ENCODE measurements at places on chromosomes 1 and 21.

DNA sequence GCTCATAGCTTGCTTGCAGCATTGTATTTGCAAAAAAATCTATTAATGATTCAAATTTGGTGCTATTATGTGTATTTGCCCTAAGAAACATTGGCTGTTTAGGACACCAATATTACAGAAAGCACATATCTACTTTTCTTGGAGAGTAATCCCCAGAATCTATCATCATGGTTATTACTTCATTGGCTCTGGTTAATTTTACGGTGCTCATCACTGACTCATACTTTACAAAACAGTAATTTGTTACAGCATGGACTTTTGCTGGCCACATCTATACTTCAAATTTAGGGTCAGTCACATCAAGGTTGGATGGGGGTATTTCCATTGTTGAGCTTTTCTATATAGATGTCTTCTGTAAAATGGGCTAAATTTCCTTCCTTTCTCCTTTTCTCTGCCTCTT is 45.7 kb downstream of the SH3GLB1 start:
- DNase-seq, result no peak

GRCh38 chr1:160836981-160837557 is 25.6 kb downstream of the CD244 start:
- no peak for DNase-seq

GRCh38 chr1:11927866-11928592 is 1.8 kb upstream of the KIAA2013 start:
- no peak for DNase-seq

- DNase-seq, result no peak
Measured at GRCh38 chr21:44064852-44065403, 42.3 kb upstream of the PWP2 start.

DNA sequence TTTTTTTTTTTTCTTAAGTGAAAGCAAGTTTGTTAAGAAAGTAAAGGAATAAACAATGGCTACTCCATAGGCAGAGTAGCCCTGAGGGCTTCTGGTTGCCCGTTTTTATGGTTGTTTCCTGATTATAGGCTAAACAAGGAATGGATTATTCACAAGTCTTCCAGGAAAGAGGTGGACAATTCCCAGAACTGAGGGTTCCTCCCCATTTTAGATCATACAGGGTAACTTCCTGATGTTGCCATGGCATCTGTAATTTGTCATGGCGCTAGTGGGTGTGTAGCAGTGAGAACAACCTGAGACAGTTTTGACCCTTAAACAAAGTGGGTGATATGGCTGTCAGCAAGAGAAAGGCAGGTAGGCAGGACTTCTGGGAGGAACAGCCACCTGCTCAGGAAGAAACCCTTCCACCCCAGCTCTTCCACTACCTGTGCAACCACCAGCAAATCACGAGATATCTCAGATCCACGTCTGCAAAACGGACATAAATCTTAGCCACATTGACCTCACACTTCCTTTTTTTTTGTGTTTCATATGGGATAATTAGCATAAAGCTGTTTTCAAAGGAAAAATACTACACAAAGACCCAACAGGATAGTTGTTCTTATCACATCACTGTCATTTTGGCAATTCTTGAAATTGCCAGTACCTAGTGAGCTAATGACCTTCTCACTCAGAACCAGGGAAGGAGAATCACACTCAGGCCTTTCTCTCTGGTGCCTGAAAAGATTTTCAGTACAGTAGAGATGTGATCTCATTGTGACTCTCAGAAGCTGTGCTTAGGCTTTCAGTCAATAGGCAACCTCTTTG is 34.8 kb upstream of the DUSP10 start:
- no peak for DNase-seq

DNA sequence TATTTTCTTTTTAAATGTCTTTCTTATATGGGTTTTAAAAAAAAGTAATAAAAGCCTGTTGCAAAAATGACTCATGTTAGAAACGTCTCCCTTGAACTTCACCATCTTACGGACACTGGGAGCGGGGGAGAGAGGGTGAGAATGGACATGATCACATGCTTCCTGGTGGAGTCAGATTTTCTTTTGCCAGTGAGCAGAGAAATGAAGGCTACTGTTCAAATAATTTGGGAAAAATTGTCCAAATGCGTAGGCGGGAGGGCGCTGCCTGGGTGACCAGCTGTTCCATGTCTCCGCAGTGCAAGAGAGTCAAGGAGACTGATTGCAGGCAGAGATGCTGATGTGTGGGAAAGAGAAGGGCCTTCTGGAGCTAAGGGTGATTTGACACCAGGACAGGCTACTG is 23.1 kb downstream of the EIF2D start:
- DNase-seq, result peak; percentile 87

- DNase-seq, result no peak
Measured at GRCh38 chr21:33835920-33836319, 79.7 kb downstream of the ATP5PO start.

DNA sequence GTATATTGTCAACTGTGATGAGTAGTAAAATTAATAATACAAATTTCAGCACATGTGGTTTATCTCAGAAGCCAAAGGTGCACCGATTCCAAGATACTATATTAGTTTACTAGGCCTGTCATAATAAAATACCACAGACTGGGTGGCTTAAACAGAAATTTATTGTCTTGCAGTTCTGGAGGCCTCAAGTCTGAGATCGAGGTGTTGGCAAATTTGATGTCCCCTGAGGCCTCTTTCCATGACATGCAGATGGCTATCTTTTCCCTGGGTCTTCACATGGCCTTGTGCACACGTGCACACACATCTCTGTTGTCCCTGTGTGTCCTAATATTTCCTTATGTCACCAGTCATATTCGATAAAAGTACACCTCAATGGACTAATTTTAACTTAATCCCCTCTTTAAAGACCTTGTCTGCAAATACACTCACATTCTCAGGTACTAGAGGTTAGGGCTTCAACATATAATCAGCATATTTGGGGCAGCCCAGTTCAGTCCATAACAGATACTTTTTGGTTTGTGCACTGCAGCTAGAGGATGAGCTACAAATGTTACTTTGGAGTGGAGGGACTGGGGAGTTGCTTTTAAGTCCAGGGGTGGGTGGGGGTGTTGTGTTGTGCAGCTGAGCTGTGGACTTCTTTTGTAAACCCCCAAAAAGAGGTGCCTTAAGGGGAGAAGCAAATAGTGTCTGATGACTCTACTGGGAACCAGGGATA is 21.4 kb downstream of the TSNAX start:
- no peak for DNase-seq

GRCh38 chr1:43506233-43506632 is 24.4 kb upstream of the PTPRF start:
- DNase-seq, result no peak

- DNase-seq, result no peak
Measured at GRCh38 chr1:21323091-21323490, 32.8 kb upstream of the ECE1 start.

GRCh38 chr1:91777630-91778300 is 108.2 kb downstream of the TGFBR3 start:
- no peak for DNase-seq

DNA sequence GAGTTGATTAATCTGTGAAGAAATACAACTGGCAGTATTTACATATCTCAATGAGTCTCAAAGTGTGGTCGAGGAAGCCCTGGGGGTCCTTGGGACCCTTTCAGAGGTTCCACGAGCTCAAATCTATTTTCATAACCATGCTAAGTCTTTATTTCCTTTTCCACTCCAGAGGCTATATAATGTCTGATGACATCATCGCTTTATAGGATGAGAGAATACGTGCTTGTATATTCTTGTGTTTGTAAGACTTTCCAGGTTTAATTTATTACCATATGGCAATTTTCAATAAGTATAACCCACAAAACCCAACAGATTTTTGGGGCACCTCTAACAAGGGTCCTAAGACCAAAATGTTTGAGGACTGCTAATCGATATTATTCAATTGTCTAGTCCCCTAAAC is 1.4 kb upstream of the SLC19A2 start:
- DNase-seq, result no peak

DNA sequence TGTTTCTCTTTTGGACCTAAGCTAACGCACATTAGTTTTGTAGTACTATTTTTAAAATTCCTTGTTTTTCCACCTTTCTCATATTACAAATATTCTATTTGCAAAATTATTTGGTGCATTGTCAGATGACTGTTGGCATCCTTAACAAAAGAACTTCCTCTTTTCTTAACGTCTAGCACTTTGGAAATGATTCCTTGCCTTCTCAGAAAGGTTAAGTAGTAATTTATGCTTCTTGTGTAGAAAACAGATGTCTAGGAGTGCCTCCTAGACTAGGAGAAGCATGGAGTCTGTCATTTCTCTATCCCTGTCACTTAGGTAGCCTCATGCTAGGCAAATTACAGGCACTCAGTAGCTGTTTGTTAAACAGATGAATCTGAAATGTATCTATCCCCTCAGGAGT is 64.4 kb downstream of the HSPA13 start:
- DNase-seq, result no peak

- no peak for DNase-seq
Measured at GRCh38 chr21:44925378-44925755, 4.7 kb upstream of the ITGB2 start.

DNA sequence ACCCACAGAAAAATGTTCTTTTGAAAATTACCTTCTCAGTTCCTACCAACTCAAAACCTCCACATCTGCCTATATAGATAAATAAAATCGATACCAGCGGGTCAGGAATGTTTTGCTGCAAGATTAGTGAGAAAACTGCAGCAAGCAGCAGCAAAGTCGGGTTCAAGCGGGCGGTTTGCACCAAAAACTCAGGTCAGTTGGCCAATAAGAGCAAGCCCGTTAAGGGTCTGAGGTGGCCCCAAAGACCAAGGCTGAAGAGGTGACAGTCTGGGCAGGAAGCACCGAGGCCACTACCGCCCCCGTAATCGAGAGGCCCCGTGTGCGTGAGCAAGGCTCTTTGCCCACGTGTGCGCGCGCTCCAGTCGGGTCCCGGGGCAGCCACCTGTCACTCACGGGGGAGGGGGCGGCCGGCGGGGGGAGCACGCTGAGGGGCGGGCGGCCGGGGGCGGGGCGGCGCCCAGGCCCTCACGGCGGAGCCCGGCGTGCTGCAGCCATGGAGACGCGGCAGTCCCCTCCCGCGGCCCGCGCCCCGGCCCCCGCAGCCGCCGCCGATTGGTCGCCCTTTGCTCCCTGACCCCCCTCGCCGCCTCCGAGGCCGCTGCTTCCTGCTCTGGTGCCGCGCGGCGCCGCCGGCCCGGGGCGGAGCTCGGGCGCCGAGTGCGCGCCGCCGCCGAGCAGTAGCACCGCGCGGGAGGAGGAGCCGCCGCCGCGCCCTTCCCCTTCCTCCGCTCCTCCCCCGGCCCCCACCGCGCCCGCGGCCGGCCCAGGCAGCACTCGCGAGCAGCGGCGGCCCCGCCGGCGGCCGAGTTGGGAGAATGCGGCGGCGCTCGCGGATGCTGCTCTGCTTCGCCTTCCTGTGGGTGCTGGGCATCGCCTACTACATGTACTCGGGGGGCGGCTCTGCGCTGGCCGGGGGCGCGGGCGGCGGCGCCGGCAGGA is at the start of gene GALNT2:
Gene GALNT2 (plus strand): TSS at position 773 of the 939 bp plus-strand sequence. CDS start 43 bp downstream, at position 816.
- no peak for DNase-seq

- DNase-seq, result peak; percentile 54
Measured at GRCh38 chr21:14956807-14957206, 108.0 kb downstream of the NRIP1 start.

GRCh38 chr1:198276241-198276640 is 119.4 kb downstream of the NEK7 start:
- no peak for DNase-seq

GRCh38 chr1:39969048-39969447 is 14.1 kb downstream of the MFSD2A start:
- DNase-seq, result no peak
